ENCODE measurements at places on chromosomes 13 and 19.
A peak's percentile ranks its signal among the peaks of the same experiment; 100 is the strongest.

GRCh38 chr13:33168321-33168960 is 117.1 kb downstream of the STARD13 start:
- no peak for DNase-seq

DNA sequence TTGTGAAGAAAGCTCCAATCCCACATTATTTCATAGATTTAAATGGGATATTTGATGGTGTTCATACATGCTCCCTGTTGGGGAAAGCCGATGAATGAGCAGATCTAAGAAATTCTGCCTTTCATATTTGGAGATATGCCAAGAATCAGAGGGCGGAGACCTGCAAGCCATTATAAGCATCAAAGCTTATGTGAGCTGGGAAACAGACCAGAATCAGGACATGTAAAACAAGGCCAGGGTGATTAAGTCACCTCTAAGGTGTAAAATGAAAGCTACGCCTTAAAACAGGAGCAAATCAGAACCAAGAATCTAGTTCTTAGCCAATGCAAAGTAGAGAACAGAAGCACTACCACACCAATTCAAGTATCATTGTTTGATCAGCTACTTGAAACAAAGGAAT is 392.4 kb downstream of the DCT start:
- no peak for DNase-seq

GRCh38 chr13:99265821-99266426 is 7.7 kb upstream of the GPR18 start:
- peak; percentile 76 for DNase-seq

DNA sequence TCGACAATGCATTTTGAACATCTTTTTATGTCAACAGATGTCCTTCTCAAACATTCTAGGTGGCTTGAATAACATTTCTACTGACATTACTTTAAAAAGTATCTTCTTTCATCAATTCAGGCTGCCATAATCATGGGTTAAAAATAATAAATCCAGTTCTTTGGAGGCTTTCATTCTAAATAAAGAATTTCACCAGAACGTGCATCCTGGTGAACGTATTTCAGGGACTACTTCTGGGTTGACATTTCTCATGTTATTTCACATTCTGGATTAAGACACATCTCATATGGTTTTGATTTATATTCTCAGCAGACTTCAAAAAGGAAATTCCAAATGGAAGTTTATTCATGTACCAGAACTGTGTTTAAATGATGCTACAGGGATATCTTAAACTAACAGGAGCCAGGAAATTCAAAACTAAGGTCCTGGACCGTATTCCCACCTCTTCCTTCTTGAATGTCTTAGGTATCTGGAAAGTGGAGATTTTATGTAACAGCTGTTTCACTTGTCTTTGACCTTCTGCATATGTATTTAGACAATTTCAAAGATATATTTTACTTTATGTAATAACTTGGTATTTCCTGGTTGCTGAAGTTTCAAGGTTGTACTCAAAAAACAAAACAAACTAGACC is 107.2 kb downstream of the STARD13 start:
- no peak for DNase-seq

GRCh38 chr13:26600343-26600742 is 42.9 kb downstream of the WASF3 start:
- no peak for DNase-seq

DNA sequence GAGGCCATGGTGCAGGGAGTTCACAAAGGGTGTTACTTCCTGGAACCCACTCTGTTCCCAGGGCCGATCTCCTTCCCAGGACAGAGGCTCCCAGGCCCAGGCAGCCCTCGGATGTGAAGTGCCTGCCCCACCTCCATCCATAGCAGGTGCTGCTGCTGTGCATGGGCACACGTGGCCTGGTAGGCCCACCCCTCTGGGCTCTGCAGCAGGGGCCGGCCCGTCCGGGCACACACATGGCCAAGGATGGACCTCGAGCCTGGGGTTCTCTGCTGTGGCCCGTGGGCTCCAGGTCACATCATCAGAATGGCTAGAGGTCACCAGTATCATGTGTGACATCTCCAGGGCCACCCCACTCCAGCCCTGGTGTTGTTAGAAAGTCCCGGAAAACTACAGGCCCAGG is 71.8 kb downstream of the GADD45B start:
- DNase-seq, result no peak

GRCh38 chr19:1874554-1875185 is 10.6 kb downstream of the ABHD17A start:
- no peak for DNase-seq

GRCh38 chr19:49554701-49555181 is 25.6 kb downstream of the NOSIP start:
- no peak for DNase-seq

GRCh38 chr13:75180805-75181455 is 301.0 kb downstream of the TBC1D4 start:
- no peak for DNase-seq

- no peak for DNase-seq
Measured at GRCh38 chr13:98060282-98060681, 82.6 kb upstream of the FARP1 start.

- no peak for DNase-seq
Measured at GRCh38 chr13:102333320-102334198, 68.3 kb downstream of the FGF14 start.

DNA sequence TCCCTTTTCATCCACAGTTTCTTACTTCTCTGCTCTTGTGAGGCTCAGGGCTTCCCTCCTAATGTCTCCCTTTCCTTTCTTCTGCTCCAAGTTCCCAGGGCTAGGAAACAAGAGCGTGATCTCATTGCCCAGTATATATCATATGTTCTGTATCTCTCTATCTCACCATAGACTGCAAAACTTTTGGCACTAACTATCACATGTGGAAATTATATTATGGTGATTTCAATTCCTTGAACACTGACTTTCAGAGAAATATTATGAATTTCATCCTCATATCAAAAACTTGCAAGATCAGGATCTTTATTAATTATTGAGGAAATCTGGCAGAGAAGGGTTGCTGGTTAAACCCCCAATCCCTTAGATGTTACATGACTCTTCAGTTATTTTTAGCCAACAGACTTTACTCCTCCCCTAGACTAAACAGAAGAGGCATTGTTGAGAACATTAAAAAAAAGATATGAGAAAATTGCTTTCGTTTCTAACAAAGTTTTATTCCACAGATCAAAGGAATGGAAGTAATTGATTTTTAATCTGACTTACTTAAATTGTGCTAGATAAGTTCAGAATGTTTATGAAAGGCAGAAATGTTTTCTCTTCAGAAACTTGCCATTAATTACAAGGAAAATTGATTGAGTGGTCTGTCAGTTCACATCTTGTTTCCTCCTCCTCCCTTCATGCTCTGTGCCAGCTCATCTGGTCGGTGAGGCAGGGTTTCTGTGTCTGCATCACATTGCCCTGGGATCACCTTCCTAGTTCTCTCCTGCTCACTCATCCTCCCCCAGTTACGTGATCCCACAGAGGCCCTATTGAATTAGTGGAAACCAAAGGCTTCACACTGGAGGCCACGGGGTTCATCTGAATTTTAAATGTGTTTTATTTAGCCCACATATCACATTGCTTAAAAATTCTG is 378.5 kb downstream of the LMO7 start:
- DNase-seq, result no peak

DNA sequence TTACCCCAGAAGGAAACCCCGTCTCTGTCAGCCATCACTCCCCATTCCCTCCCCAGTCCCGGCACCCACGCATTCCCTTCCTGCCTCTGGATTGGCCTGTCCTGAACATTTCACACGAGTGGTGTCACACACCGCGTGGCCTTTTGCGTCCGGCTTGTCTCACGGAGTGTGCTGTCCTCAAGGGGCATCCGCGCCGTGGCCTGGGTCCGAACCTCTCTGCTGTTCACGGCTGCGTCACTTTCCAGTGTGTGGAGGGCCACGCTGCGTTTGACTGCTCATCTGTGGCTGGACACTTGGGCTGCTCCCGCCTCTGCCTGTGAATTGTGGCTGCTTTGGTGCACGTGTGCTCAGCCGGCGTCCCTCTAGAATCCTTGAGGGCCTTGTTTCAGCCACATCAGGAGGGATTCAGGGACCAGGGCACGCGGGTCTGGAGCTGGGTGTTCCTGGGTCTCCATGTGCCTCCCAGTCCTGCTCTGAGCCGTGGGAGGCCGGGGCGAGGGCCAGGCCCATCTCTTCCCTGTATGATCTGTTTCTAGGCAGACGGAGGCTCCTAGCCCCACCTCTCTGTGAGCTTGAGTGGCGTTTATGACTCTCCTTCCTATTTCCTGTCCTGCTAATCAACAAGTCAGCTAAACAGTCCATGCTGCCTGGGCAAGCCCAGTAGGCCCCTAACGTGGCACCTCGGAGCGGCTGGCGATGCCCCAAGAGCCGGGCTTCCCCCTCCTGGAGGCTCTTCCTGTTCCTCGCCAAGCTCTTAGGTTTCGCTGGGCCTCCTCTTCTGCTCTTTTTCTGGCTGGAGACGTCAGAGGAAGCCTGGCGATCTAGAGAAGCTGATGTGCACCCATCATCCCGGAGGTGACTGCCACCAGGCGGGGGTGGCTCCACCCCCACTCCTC is 8.1 kb downstream of the STK11 start:
- DNase-seq, result peak; percentile 78
